ENCODE measurements at places on chromosomes 6 and 20.
A peak's percentile ranks its signal among the peaks of the same experiment; 100 is the strongest.

DNA sequence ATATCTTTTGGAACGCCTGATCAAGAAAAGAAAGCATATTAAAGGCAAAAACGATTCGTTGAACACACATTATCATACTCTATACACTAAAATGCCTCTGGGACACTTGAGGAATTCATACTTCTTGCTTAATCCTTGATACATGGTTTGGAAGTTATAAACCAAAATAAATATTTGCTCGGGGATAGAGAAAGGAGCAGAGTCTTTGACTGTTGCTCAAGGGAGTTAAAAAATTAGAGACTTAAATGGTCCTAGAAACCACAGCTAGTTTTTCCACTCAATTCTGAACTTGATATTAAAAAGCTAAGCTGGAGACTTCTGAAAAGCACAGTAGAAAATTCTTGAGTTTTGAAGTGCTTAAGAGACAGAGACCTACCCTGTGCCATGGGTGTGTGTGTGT is 98.9 kb downstream of the BCKDHB start:
- DNase-seq = no peak

DNA sequence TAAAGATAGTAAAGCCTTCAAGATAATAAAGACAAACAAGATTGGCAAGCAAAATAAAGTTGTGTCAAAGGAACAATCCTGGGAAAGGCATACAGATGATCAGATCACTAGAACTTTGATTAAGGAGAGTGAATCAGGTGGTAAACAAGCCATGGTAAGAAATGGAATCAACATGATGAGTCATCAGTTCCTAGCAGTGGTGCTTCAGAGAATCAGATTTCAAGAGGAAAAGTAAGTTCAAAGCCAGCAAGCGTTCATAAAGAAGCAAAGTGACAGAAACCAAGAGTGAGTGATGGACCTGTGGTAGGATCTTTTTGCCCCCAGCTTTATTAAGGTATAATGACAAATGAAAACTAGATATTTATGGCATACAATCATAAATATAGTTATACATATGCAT is 340.4 kb downstream of the TPBG start:
- DNase-seq = no peak

DNA sequence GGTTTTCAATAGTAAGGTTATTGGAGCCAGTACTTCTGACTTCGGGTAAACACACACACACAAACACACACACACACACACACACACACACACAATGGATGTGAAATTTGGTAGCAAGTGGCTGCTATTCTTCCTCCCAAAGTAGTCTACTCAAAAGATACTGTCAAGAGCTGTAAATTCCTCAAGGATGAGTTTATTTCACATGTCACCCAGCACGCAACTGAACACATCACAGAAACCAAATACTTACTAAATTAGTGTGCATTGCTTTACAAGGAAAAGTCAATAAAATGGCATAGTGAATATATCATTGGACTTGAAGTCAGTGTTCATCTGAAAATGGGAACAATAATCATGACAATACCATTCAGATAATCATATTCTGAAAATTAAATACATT is 32.9 kb downstream of the MMUT start:
- peak; percentile 78 for DNase-seq

DNA sequence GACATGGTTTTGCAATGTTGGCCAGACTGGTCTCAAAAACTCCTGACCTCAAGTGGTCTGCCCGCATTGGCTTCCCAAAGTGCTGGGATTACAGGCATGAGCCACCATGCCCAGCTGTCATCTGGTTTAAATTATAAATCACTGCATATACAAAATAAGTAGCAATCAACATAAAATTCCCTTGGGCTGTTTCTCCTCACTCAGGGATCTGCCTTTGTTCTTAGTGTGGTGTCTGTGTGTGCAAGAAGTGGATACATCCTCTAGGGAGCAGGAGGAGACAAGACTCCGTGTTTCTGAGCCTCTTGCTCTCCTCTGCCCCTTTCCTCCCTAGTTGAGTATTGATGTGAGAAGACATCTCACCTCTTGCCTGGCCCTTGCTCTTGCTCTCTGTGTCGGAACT is 65.2 kb upstream of the ADGRF4 start:
- DNase-seq = peak; percentile 4

Measured in EL (cell line).